ENCODE measurements at places on chromosomes 16 and 17.
A peak's percentile ranks its signal among the peaks of the same experiment; 100 is the strongest.

- no peak for DNase-seq
Measured at GRCh38 chr17:6496116-6496481, 51.8 kb downstream of the PIMREG start.

DNA sequence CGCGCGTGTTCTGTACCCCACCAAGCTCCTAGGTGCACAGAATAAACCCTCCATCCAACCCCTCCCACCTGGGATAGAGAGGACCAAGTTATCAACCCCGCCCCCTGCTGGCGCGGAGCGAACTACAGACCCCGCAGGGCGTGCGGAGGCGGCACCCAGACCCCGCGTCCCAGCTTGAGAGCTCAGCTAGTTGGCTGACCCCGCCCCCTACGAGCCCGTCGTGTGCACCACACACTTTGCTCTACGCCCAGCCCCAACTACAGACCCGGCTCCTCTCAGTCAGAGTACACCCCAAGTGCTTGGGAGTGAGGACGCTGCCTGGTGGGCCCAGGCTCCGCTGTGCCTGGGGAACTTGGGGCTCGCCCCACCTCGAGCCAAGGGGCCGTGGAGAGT, 1.5 kb downstream of the GRIN2A start:
- DNase-seq = no peak

- DNase-seq = no peak
Measured at GRCh38 chr16:85457366-85457765, 155.8 kb upstream of the GSE1 start.

DNA sequence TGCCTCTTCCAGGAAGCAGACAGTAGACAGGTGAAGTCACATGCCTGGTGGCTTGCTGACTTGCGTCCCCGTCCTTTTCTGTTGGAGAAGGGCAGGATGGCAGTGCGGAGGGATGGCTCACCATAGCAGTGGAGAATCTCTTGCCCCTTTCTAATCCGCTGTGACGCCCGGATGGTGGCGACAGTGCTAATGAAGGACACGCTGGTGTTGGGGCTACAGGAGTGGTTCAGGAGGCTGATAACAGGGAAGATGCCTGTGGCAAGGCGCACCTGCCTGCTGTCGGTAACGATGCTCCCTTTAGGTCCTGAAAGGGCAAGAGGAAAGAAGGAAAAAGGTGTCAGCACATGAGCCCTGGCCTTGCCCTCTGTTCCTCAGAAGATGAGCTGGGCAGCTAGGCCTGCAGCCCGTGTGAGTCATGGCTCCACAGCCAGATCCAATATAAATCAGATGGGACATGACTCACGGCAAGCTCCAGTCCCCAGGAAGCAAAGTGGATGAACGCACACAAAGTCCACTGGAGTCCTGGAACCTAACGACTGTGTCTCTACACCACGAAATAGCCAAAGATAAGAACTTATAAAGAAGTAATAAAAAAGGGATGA, 25.5 kb downstream of the SERPINF1 start:
- no peak for DNase-seq

DNA sequence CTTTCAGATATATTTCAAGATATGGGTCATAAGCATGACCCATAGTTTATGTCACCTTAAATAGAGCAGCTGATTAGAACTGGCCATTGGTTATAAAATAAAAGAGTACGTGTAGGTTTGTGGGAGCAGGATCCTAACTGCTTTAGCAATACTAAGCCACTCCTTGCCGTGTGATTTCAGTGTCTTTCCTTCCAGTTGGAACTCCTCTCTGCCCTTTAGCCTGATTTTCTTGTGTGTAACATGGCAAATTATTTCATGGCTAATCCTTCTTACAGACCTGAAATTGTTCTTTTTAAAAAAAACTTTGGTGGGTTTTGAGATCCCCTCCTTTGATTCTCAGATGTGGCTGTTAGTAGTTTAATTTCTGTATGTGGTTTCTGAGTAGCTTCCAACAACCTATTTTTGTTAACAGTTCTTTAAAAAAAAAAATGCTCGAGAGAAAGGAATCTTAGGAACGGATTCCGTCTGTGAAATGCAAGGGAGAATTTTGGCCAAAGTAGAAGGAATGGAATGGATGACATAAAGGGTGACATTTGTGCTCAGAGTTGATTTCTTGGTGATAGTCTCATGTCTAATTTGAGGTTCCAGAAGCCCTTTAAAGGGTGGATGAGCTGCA, 39.9 kb downstream of the DHRS7B start:
- no peak for DNase-seq

GRCh38 chr17:17077861-17078732, 35.8 kb downstream of the MPRIP start:
- no peak for DNase-seq

DNA sequence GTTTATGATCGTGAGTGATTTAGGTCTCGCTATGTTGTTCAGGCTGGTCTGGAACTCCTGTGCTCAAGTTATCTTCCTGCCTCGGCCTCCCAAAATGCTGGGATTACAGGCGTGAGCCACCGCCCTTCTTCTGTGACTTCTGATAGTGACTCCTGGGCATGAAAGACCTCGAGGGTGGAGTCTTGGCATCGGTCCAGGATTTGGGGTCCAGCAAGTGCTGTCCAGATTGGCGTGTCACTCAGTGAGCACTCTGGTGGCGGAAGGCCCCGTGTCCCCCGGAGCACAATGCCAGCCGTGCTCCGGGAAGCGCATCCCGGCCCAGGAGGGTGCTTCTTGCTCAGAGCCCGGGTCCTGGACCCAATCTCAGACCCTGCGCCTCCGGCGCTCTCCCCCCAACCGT, 6.8 kb downstream of the OR1F1 start:
- no peak for DNase-seq

- no peak for DNase-seq
Measured at GRCh38 chr17:19461116-19461515, 50.1 kb downstream of the RNF112 start.

GRCh38 chr16:75188832-75189477, 18.0 kb downstream of the CTRB2 start:
- no peak for DNase-seq

GRCh38 chr17:69763503-69763902, 311.5 kb upstream of the KCNJ16 start:
- DNase-seq = no peak

DNA sequence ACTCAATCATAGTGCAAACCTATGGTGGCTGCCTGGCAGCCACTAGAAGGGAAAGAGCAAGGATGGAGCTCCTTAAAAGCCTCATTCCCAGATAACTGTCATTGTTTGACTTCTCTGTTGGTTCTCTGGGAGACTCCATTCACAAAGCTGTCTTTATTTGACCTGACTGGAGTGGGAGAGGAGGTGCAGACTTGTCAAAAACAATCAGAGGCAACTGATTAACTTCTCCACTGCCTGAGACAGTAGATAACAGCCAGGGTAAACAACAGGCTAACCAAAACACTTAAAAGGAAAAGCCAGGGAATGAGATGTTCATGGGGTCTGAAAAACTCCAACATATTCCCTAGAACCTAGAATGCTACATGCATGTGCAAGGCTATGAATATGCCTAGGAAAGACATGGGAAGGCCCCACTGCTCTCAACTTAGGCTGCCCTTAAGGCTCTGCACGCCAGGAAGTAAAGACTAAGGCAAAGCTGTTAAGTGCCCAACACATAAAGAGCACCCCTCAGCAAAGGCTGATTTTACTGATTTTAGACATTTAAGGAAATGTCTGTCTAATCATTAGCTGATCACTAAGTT, 82.0 kb downstream of the TTC19 start:
- no peak for DNase-seq

DNA sequence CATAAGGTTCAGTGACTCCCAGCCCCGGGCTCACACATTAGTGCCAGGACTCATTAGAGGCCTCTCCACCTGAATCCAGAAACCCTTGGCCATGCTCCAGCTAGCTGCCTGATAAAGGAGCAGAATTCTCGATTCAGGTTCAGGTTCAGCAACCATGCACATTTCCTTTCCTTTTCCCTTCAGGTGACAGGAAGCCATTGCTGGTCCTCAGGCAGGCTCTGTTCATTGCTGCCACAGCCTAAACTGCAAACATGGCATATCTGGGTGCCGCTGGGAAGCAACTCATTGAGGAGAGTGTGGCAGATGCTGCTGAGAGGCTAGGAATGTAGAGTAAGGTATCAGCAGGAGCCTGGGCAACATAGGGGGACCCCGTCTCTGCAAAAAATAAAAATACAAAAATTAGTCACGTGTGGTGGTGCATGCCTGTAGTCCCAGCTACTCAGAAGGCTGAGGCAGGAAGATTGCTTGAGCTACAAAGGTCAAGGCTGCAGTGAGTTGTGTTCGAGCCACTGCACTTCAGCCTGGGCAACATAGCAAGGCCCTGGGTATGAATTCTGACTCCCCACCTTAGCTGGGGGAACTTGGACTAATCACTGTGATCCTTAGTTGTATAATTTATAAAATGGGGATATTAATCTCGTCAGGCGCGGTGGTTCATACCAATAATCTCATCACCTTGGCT, 28.7 kb downstream of the ARL4D start:
- no peak for DNase-seq

DNA sequence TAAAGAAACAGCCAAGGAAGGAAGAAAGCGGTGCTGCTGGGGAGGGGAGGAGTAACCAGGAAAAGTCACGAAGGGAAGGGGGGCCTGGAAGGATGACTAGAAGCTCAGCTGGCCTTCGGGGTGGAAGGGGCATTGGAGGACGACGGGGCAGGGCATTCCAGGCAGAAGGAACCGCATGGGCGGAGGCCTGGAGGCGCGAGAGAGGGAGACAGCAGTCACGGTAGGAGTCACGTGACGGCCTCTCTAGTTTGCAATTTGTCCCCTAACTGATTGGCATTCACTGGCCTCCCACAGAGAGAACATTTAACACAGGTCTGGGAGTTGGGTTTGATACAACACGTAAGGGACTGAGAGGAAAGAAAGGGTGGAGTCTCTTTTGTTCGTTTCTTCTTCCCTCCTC, 63.9 kb downstream of the RTN4RL1 start:
- DNase-seq = no peak

GRCh38 chr17:53844491-53845107, 21.9 kb downstream of the KIF2B start:
- no peak for DNase-seq

- DNase-seq = no peak
Measured at GRCh38 chr16:81117436-81117835, 21.2 kb upstream of the GCSH start.

DNA sequence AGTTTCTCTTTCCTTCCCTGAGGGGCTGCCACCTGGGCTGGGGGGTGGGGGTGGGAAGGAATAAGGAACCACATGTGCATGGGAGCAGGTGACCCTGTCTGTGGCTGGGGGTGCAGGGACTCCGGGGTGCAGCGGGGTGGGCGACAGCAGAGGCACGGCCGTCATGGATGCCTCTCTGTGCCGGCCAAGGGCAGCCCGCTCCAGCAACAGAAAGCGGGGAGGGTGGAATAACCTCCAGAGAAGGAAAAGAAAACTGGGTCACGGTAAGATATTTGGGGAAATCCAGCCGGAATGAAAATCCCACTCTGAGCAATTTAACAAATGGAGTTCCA, 4.2 kb downstream of the NDUFAF8 start:
- no peak for DNase-seq

DNA sequence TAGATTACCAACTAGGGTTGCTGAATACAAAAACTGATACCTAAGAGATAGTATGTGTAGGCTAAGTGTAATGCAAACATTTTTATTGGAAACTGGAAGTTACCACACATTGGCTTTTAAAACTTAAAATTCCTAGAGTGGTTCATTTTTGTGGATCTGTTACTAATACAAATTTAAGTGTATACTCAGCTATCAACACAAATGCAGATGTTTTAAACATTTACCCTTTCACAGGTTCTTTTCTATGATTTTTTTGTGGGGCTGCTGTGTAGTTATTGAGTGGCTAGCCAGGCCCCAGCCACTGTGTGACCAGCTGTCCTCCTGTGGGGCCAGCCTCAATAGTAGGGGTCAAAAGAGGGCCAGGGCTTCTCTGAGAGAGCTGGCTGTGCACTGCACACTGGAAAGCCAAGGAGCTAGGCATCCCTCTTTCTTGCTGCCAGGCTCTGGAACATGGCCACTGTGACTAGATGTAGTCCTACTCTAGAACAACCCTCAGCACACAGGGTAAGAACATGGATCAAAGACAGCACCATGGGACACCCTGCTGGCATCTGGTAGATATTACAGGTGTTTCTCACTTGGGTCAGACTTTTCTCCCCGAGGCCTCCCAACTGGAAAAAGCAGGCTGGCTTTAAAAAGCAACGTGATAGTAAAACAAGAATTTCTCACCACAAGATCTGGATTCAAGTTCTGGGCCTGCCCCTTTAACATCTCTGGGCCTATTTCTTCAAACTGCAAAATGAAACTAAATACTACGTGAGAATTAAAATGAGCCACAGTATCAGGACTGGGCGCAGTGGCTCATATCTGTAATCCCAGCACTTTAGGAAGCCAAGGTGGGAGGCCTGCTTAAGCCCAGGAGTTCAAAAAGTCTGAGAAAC, 7.3 kb upstream of the VEZF1 start:
- DNase-seq = peak; percentile 71

- DNase-seq = peak; percentile 63
Measured at GRCh38 chr16:19127205-19127604, 13.4 kb downstream of the ITPRIPL2 start.

GRCh38 chr17:82428546-82428945, 10.2 kb upstream of the OGFOD3 start:
- DNase-seq = no peak

DNA sequence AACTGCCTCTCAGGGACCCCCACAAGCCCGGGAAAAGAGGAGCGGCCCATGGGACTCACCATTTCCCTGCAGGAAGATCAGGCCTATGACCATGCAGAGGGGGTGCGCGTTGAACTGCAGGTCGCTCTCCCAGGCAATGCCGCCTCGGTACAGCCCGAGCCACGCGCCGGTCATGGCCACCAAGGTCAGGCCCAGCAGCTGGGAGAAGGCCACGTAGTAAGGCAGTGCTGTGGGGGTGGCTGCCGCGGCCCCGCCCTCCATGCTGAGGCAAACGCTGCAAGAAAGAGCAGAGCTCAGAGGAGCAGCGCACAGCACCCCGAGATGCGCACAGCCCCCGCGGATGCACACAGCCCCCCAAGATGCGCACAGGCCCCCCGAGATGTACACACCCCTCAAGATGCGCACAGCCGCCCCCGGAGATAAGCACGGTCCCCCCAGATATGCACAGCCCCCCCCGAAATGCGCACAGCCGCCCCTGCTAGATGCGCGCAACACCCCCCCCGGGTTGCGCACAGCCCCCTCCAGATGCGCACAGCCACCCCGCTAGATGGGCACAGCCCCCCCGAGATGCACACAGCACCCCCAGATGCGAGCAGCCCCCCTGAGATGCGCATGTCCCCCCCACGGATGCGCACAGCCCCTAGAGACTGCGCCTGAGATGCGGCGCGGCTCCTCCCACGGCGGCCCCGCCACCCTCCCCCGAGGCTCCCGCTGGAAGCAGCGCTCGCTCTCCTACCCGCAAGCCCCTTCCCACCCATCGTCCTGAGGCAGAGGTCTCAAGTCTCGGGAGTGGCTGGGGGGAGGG, 8.6 kb downstream of the CYB561 start:
- DNase-seq = no peak

DNA sequence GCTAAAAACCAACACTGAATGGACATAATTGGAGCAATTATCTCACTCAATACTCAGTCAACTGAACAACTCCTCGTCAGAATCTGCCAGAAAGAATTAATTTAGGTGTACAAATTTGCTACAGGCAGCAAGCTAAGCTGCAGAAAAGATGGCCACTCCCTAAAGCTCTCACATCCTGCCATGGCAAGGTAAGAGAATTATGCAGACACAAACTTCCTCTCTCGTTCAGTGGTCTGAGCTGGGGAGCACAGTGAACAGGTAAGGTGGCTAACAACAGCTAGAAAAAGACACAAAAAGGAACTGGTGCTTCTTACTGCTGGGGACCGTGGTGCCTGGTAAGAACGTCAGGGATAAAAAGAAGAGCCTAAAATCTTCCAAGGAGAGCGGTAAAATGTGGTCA, 74.9 kb upstream of the BCAR1 start:
- DNase-seq = no peak

- no peak for DNase-seq
Measured at GRCh38 chr16:57289391-57290257, 5.2 kb upstream of the PLLP start.

- peak; percentile 29 for DNase-seq
Measured at GRCh38 chr16:66344533-66345145, 21.9 kb upstream of the CDH5 start.

All from stimulated activated effector memory CD8-positive, alpha-beta T cell treated with anti-CD3 and anti-CD28 coated beads, Interleukin-12 subunit alpha, Interleukin-12 subunit beta, amount 100 ng/mL, for 72 hours (primary cell).